Psoas muscle (tissue), 8 donors: ENCODE measurements at places on chromosomes 7 and 10.

DNA sequence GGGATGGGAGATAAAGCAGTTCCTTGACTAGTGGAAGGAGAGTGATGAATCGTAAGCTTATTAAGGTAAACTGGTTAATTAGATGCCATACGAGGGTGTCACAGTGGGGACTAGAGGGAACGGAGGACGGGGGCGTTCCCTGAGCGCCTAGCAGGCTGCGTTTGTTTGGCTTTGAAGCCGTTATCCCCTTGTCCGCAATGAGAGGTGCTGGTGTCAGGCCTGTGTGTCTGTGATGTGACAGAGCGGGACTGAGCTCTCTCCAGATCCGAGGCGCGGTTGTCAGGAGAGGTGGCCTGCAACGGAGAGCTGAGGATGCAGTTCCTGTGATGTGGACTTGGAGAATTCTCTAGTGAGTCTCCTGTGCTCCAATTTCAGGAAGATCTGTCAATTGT lies 60.0 kb upstream of the PRPS1L1 start:
- no peak for DNase-seq

GRCh38 chr7:18849130-18849529 lies 268.3 kb downstream of the TWIST1 start:
- no peak for DNase-seq

- peak; percentile 70 for DNase-seq
These were observed 576 bp upstream of the CSGALNACT2 start for GRCh38 chr10:43137717-43138020.

DNA sequence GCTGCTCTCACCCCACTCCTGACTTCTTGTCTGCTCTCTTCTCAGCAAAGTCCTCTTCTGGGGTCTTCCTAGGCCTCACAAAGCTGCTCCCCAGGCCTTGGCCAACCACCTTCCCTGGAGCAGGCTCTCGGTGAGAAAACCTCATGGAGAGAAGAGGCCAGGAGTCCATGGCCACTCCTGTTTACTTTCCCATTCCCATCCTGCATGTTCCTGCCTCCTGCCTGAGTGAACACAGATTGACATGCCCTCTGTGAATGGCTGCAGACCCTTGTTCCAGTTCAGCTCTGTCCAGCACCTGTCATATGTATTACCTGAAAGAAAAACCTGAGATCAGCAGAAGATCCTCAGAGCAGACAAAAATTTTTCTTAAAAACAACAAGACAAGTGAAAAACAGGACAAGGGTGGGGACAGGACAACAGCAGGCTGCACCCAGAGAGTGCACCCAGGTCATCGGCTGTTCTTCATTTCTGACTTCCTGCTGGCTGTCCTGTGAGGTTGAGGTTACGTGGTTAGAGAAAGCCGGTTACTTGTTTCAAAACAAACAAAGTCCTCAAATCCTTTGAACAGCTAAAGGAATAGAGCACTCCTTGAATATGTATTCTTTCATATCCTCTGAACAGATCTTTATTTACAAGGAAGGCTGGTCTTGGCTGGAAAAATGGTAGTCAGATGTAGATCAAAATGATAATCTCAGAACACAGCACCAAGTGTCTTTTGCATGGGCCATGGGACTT lies 34.0 kb upstream of the DLD start:
- DNase-seq, result no peak

DNA sequence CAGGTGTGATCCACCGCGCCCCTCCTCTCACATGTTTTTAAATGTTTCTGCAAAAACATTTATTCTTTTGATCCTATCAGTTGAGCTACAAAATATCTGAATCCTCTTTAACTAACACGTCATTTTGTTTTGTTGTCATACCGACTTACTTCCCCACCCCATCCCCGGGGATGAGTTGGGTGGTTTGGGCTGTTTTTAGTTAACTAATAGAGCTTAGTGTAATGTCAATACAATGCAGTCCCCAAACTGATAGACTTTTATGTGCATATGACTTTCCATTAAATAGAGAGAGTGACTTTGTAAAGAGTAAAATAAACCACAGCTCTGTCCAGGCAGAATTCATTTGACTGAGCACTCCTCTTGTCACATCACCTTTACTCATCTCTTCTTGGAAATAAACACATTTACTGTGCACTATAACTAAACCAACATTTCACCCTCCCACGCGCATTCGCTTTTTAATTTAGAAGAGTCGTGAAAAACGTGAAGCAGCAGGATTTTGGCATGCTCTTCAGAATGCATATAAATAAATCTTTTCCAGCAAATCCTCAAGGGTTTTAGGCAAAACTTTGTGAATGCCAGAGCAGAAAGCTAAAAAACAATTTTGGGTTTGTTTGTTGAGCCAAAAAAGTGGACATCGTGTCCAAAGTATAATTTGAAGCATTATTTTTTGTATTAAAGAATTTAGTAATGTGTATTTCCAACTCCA lies 187.4 kb upstream of the MGMT start:
- DNase-seq, result no peak

- peak; percentile 48 for DNase-seq
These were observed 71.3 kb upstream of the PDGFA start for GRCh38 chr7:590731-591551.

GRCh38 chr10:113384181-113384580 lies 168.7 kb upstream of the HABP2 start:
- no peak for DNase-seq

DNA sequence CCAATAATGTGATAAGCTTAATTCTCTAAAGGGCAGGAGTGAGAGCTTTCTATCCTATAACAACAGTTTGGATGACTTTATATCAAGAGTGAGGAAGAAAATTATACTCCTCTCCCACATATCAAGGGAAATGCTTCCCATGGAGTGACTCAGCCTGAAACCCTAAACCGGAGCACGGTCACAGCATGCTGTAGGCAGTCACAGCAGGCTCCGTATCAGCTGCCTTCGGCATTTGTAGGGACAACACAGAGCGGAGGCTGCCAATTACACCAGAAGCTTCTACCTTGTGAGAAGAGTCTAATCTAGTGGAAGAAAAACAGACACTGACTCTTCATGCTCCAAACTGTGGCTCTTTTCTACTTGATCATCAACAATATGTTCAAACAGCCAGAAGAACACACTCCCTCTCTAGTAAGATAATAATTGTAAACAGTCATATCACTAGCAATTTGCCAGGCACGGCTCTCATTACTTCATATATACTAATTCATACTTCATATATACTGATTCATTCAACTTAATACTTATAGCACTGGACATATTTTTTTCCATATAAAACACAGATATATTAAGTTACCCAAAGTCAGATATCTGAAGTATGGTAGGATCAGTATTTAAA lies 65.9 kb downstream of the DGKB start:
- peak; percentile 54 for DNase-seq

DNA sequence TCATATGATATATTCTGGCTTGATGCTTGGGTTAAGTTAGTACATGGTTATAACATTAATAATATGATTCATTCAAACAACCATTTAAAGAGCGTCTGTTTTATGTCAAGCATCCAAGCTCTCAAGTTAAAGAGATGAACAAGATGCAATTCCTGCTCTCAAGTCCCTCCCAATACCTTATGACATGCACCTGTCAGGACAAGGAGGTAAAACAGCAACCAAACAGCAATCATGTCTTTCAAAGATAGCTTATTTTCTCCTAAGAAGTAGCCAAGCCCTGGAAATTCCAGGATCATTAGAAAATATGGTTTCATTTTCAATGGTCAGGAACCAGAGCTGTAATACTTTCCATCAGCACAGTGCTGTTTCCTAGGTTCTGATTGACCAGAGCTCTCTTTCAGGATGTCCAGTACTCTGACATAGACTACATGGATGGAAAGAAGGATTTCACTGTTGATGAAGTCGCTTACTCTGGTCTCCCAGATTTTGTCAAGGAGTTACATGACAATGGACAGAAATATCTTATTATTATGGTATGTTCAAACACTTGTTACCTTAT lies 29.0 kb downstream of the MGAM2 start:
- DNase-seq, result no peak

DNA sequence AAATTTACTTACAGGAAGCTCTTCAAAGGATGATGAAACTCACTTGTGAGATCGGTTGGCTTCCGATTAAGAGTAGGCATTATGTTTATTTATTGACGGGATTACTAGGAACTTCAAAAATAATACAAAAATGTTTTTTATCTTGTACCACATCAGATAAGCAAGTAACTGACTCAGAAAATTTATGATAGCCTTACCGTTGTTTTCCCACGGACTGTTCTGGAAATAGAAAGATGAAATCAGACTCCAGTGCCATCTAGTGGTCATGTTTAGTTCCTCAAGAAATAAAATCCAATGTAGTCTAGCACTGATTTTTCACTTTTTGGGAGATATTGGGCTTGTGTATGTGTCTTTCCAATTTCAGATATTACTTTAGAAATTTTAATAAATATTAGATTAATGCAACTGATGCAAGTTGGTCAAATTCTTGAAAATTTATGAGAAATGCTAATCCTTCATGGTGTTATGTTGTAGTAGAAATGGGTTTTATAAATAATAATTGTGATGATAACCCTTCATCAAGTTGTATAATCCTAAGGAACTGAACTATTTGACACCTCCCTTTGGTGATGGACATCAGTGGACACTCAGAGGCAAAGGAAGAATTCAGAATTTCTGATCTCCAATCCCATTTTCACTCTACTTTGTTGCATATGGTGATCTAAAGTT lies 168.8 kb downstream of the TMEM26 start:
- DNase-seq, result no peak

DNA sequence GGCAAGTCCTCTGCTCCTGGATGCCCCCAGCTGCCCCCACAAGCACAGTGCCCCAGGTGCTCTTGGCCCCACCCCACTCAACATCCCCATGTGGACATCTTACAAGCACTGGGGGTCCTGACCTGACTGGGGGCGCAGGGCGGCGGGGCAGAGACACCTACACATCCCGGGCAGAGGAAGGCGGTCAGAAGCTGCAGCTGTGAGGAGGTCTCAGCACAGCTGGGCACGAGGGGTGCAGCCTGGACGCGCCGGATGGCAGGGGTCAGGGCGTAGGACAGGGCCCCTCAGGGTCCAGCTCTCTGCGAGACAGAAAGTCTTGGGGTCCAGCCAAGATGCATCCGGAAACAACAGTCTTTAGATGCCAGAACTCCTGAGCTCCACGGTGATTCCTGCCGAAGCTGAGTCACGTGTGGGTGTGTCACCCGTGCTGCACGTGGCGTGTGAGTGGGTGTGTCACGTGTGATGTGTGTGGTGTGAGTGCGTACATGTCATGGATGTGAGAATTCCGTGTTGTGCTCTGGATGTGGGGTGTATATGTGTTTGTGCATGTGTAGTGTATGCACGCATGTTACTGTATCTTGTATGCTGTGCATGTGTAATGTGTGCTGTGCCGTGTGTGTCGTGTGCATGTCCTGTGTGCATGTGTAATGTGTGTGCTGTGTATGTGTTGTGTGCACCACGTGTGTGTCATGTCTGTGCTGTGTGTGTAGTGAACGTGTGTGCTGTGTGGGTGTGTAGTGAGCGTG lies 5.1 kb downstream of the VENTX start:
- no peak for DNase-seq

GRCh38 chr7:34949361-34949760 lies 87.9 kb downstream of the DPY19L1 start:
- DNase-seq, result no peak

- DNase-seq, result no peak
These were observed 463.2 kb upstream of the C7orf33 start for GRCh38 chr7:148127374-148127773.

GRCh38 chr7:112080441-112080840 lies 125.8 kb downstream of the DOCK4 start:
- DNase-seq, result no peak

GRCh38 chr7:11127114-11127785 lies 153.6 kb downstream of the PHF14 start:
- DNase-seq, result no peak

DNA sequence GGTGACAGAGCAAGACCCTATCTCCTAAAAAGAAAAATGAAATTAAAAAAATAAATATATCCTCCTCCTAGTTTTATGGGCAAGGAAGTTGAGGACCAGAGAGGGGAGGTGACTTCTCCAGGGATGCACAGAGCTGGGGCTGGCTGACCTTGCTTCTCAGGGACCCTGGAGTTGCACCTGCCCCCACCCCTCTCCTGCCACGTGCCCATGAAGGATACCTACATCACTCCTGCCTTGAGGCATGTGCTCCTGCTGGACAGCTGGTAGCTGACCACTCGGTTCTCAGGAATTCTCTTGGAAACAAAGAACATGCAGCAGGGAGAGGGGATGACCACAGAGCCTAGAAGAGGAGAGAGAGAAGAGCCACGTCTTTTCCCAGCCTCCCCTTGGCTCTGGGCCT lies 522 bp downstream of the CCL24 start:
- no peak for DNase-seq
